Thymus (tissue), 14 donors: ENCODE measurements at places on chromosomes 7 and 10. TPM values are rescaled to one million over a fixed set of nuclear protein-coding genes. Genes with fewer than 3 reads are reported as not detected.

The GFRA1 gene
- 1.6 TPM for polyA plus RNA-seq

The SLC26A5 gene
- 0.07 TPM for polyA plus RNA-seq

The LCOR gene
- polyA plus RNA-seq: 4.5 TPM

The NT5C3A gene
- 50.0 TPM for polyA plus RNA-seq

DNA sequence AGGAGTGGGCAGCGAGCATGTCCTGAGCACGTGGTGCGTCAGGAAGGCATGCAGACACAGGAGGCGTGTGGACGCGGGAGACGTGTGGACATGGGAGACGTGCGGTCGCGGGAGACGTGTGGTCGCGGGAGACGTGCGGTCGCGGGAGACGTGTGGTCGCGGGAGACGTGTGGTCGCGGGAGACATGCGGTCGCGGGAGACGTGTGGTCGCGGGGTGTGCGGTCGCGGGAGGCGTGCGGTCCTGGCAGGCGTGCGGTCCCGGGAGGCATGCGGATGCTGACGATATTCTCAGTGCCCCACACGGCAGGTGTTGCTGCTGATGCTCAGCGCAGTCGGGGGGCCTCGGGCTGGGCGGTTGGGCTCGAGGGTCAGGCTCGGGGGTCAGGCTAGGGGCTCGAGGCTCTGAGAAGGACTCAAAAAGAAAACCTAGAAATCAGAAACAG is 94.2 kb downstream of the NKX6-2 start:
- H3K4me1 ChIP-seq: peaks cover 4% of the 10 kb centered on the region
- no peak for DNase-seq
- H3K4me3 ChIP-seq: no peak overlapping the region
- no peak overlapping the region for H3K27ac ChIP-seq
- no peaks in the 10 kb centered on the region for H3K27me3 ChIP-seq
- H3K36me3 ChIP-seq: peaks cover 4% of the 10 kb centered on the region

DNA sequence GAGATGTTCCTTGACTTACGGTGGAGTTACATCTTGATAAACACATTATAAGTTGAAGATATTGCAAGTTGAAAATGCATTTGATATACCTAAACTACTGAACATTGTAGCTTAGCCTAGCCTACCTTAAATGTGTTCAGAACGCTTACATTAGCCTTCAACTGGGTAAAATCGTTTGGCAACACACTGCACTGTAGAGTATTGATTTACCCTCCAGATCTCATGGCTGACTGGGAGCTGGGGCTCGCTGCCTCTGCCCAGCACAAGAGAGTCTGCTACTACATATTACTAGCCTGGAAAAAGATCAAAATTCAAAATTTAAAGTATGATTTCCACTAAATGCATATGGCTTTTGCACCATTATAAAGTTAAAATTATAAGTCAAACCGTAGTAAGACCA is 7.5 kb upstream of the AGR3 start:
- DNase-seq: no peak
- H3K36me3 ChIP-seq: no peaks in the 10 kb centered on the region
- H3K27me3 ChIP-seq: no peaks in the 10 kb centered on the region
- no peak overlapping the region for H3K27ac ChIP-seq
- H3K4me3 ChIP-seq: no peak overlapping the region

The SIRT1 gene
- 25.6 TPM for polyA plus RNA-seq

The CREM gene
- 82.2 TPM for polyA plus RNA-seq

DNA sequence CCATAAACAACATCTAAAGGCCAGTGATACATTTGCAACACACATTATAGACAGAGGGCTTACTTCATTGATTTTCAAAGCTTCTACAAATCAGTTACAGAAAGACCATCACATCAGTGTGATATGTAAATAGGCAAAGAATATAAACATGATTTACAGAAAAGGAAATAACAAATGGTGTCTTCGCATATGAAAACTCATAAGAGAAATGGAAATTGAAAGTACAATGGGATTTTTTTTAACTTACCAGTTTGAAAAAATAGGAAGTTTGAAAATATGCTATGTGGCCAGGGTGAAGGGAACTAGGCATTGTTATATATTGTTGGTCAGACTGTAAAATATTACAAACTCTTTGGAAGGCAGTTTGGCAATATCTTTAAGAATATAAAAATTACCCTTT is 27.3 kb downstream of the SEC23IP start:
- no peaks in the 10 kb centered on the region for H3K27me3 ChIP-seq
- DNase-seq: no peak
- no peak overlapping the region for H3K27ac ChIP-seq
- H3K4me3 ChIP-seq: no peak overlapping the region
- H3K4me1 ChIP-seq: no peaks in the 10 kb centered on the region
- H3K36me3 ChIP-seq: peaks cover 34% of the 10 kb centered on the region

The CALML3 gene
- polyA plus RNA-seq: 142 TPM

- peak overlapping the region; percentile 72 for H3K4me3 ChIP-seq
- H3K4me1 ChIP-seq: no peaks in the 10 kb centered on the region
- no peaks in the 10 kb centered on the region for H3K27me3 ChIP-seq
- peaks cover 3% of the 10 kb centered on the region for H3K36me3 ChIP-seq
- H3K27ac ChIP-seq: peak overlapping the region; percentile 22
- no peak for DNase-seq
Measured at GRCh38 chr10:73094986-73095480, 1.6 kb downstream of the P4HA1 start.

GRCh38 chr10:132065491-132066105 is at the start of gene JAKMIP3:
Gene JAKMIP3 (plus strand): TSS chr10:132065946. CDS start chr10:132104809, 38,863 bp downstream.
- no peak for DNase-seq
- H3K27me3 ChIP-seq: peaks cover 16% of the 10 kb centered on the region
- H3K4me1 ChIP-seq: no peaks in the 10 kb centered on the region
- no peaks in the 10 kb centered on the region for H3K36me3 ChIP-seq
- no peak within 1 kb of the TSS for H3K27ac ChIP-seq
- H3K4me3 ChIP-seq: no peak within 1 kb of the TSS

The ZNF467 gene
- polyA plus RNA-seq: 8.8 TPM

The ERVW-1 gene
- polyA plus RNA-seq: 0.14 TPM

The RSPH10B2 gene
- polyA plus RNA-seq: 0.25 TPM

GRCh38 chr7:83970081-83970480 is 224.5 kb downstream of the SEMA3A start:
- no peak overlapping the region for H3K27ac ChIP-seq
- DNase-seq: no peak
- no peak overlapping the region for H3K4me3 ChIP-seq
- no peaks in the 10 kb centered on the region for H3K36me3 ChIP-seq
- no peaks in the 10 kb centered on the region for H3K27me3 ChIP-seq

The SFTPA1 gene
- 6.4 TPM for polyA plus RNA-seq

DNA sequence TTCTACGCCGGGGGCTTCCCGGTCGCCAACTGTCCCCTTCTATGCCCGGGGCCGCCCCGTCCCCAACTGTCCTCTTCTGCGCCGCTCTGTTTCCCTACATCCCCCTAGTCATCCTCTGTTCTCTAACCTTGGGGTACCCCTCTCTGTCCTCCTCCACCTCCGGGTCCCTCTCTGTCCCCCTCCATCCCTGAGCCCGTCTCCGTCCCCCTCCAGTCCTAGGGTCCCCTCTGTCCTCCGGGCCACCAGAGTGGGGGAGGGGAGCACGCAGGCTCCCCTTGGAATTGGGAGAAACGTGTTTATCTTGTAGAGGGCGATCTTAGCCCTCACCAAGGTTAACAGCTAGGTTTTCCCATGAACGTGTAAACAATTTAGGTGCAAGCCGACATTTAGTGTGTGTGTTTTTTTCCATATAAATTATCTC is 852 bp upstream of the KLF6 start:
- H3K4me3 ChIP-seq: peak overlapping the region; percentile 76
- H3K36me3 ChIP-seq: peaks cover 20% of the 10 kb centered on the region
- peak overlapping the region; percentile 93 for H3K27ac ChIP-seq
- peaks cover 16% of the 10 kb centered on the region for H3K4me1 ChIP-seq
- DNase-seq: no peak
- H3K27me3 ChIP-seq: no peaks in the 10 kb centered on the region

The HOXA5 gene
- 0.43 TPM for polyA plus RNA-seq

The MLXIPL gene
- polyA plus RNA-seq: 25.3 TPM

GRCh38 chr10:31072451-31072850 is 40.8 kb upstream of the ZNF438 start:
- H3K4me3 ChIP-seq: no peak overlapping the region
- peaks cover 12% of the 10 kb centered on the region for H3K4me1 ChIP-seq
- H3K36me3 ChIP-seq: no peaks in the 10 kb centered on the region
- H3K27ac ChIP-seq: no peak overlapping the region

The BUD31 gene
- polyA plus RNA-seq: 123 TPM

GRCh38 chr7:930975-931758 is 23.3 kb downstream of the ADAP1 start:
- H3K27ac ChIP-seq: no peak overlapping the region
- peaks cover 5% of the 10 kb centered on the region for H3K4me1 ChIP-seq
- no peaks in the 10 kb centered on the region for H3K36me3 ChIP-seq
- no peak for DNase-seq

DNA sequence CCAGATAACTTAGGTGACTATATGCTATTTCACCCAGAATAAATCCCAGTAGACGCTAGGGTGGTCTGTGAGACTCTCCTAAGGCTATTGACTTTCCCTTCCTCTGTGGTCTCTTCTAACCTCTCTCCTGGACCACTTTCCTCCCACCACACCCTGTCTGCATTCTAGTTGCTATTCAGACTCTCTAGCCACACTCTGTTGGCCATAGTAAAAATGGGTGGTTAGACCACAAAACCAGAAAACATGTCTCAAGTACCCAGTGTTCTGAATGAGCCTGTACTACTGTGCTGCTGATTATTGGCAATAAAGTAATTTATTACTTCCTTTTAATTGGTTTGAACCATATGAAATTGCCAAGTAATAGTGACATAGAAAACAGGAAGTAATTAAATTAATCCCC is 240.8 kb downstream of the KIF20B start:
- H3K4me1 ChIP-seq: no peaks in the 10 kb centered on the region
- DNase-seq: no peak
- H3K27ac ChIP-seq: no peak overlapping the region
- H3K27me3 ChIP-seq: no peaks in the 10 kb centered on the region
- no peaks in the 10 kb centered on the region for H3K36me3 ChIP-seq

The GCK gene
- polyA plus RNA-seq: 0.30 TPM

The CASP7 gene
- 27.9 TPM for polyA plus RNA-seq

- H3K27ac ChIP-seq: no peak overlapping the region
- H3K4me1 ChIP-seq: no peaks in the 10 kb centered on the region
- no peaks in the 10 kb centered on the region for H3K36me3 ChIP-seq
- no peak for DNase-seq
Measured at GRCh38 chr7:141920281-141920680, 4.1 kb downstream of the OR9A4 start.

GRCh38 chr10:62079885-62080559 is 178.5 kb downstream of the ARID5B start:
- peaks cover 31% of the 10 kb centered on the region for H3K36me3 ChIP-seq
- DNase-seq: no peak
- H3K4me3 ChIP-seq: no peak overlapping the region
- H3K27ac ChIP-seq: no peak overlapping the region
- H3K27me3 ChIP-seq: no peaks in the 10 kb centered on the region

The HYAL4 gene
- 0.30 TPM for polyA plus RNA-seq

The PLCE1 gene
- 0.71 TPM for polyA plus RNA-seq

The GRID1 gene
- 0.46 TPM for polyA plus RNA-seq

The OR6B1 gene
- polyA plus RNA-seq: not detected

DNA sequence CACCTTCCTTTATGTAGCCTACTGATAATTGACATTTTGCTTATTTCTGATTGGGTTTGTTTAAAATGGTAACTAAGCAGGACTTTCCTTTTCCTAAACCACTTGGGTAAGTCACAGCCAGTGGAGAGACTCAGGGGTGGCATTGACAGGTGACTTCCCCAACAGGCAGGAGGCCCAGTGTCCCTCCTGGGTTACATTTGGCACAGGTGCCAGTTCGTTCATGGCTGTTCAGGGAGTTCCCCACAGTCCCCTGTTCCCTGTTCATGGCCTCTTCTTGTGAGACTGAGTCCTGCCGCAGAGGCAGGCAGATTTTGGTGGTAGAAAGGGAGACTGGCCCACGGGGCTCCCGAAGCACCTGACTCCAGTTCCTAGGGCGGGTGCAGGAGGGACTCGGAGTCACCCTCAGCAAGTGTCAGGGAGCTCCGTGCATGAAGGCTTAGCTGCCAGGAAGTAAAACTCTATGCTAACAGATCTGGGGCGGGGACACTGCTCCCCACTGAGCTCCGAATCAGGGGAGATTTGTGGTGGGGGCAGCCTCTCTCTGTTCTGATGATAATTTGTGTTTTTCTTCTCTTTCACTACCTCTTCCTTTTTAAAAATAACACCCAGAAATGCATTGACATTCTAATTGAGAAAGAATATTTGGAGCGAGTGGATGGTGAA is 84.1 kb downstream of the EZH2 start:
- no peak for DNase-seq
- H3K27ac ChIP-seq: no peak overlapping the region
- H3K27me3 ChIP-seq: no peaks in the 10 kb centered on the region
- no peaks in the 10 kb centered on the region for H3K4me1 ChIP-seq
